Uterus (tissue), 4 donors: ENCODE measurements at places on chromosomes 5 and 9.

- no peak for DNase-seq
These were observed 27.9 kb downstream of the NANS start for GRCh38 chr9:98084396-98084795.

GRCh38 chr9:68749579-68750159 is 44.6 kb downstream of the PIP5K1B start:
- no peak for DNase-seq

DNA sequence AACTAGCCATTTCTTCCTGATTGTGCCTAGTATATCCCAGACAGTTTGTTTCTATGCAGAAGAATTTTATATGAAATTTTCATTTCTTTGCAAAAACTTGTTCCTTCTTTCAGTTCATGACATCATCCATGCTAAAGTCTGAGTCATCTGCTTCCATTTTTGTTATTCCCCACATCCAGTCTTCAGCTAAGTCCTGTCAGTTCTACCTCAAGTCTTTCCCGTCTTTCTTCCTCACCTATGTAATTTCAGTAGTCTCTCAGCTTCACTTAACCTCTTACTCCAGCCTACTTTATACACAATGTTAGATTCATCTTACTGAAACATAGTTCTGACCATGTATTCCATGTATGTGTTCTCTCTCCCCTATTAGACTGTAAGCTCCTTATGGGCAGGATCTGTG is 39.1 kb downstream of the G3BP1 start:
- no peak for DNase-seq

DNA sequence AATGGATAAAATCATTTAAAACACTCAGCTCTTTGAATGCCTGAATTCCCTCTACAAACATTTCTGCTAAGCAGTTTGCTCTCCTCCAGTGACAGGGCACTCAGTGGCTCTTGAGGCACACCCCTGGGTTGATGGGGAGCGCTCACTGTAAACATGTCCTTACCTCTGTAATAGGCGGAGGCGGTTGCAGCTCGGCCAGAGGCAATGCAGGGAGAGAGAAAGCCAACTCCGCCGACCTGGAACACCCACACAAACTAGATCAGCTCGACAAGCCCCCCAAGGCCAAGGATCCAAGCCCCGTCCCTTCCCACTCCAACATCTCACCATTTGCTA is 329 bp downstream of the CDC23 start:
- DNase-seq = no peak

DNA sequence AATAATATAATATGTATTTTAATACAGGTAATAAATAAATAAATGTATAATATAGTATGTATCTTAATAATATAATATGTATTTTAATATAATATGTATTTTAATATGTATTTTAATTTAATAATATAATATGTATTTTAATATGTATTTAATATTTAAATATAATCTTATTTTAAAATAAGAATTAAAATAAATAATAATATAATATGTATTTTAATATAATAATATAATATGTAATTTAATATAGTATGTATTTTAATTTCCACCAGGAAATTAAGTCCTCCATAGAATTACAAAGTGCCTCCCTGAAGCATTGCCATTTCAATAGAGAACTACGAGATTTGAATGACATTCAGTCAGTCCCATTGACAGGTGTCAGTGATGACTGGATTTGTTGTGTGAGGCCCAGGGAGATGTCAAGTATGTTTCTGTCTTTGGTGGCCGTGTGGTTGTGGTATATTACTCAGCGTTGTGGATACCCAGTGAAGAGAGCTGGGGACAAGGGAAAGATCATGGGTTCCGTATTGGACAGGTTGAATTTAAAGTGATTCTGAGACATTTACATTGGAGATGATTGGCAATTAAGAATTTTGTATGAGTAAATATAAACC is 14.2 kb upstream of the C5orf46 start:
- no peak for DNase-seq

- DNase-seq = no peak
These were observed 238.4 kb downstream of the NR2F1-AS1 start for GRCh38 chr5:93342563-93343061.

GRCh38 chr5:127838661-127839060 is 135.5 kb downstream of the CCDC192 start:
- DNase-seq = no peak

DNA sequence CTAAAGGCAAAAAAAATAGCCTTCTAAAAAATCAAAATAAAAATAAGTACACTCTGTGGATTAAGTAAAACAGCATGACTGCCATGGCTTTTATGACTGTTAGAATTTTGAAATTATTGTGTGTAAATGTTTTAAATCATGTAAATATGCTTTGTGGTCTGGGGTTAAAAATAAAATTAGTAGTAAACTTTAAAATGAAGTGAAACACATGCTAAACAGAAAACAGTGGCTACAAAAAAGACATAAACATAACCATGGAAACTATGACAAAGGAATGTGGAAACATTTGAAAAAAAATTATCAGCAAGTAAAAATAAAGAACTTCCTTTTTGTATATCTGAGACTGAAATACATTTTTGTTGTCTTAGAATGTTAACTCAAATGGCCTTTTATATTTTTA is 134.5 kb upstream of the SPEF2 start:
- no peak for DNase-seq

DNA sequence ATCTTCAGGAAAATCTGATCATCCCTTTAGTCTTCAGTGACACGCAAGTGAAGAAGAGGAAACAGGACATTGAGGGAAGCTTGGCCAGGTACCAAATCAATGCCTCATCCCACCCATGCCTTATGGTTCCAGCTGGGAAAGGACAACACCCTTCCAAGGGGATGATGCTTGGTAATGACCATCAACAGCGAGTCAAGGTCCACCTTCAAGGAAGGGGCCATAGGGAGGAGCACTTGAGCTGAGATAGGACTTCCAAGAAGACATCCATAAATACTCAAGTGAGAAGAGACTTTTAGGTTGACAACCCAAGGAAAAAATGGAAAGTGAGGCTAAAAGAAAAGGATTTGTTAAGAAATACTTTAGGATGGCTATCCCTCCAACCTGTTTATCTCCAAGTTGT is 27.1 kb upstream of the GAS1 start:
- DNase-seq = no peak

DNA sequence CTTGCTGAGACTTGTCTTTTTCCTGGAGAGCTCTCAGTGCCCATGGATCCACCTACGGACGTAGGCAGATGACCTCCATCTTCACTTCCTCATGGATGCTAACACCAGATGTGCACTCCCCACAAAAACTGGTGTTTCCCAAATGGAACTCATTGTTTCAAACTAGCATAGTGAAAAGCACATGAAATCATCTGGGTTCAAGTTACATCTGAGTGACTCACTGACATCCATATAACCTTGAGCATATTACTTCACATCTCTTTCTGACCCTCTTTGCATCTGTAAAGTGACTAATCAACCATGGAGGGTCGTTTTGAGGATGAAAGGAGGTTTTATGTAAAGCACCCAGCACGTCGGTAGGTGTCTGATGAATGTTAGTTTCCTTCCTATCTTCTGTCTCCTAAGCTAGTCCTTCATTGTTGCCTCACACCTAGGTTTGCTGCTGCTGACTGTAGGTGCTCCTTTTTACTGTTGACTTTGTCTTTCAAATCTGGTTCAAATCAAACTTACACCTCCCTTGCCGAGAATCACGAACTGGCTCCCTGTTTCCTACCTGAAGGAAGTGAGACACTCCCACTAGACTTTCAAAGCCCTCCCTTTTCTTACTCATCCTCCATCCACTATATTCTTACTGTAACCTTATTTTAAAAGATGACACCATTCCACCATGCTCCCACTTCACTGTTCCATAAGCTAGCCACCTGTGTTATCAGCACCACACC is 10.3 kb downstream of the OCLN start:
- no peak for DNase-seq

DNA sequence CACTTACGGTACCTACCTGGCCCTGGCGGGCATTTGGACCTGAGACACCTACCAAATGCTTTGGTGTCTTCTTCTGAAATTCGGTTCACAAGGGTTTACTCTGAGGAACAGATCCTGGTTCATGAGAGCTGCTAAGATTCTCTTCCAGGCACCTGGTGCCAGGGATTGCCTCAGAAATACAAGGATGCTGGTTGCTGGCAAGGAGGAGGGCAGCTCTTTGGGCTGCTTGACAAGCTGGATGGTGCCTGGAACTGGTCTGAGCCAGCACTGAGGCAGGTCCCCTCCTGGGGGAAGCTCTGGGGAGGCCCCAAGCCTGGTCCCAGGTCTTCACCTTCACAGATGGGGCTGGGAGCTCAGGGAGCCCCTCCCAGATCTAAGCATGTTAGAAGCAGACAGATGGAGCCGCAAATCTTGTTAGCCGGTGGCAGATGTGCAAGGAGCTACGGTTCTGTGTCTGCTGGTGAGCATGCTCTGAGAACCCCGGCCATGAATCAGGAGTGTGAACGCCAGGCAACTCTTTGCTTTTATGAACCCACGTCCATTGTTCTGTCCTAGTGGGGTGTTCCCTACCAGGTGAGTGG is 16.3 kb downstream of the FABP6 start:
- no peak for DNase-seq

DNA sequence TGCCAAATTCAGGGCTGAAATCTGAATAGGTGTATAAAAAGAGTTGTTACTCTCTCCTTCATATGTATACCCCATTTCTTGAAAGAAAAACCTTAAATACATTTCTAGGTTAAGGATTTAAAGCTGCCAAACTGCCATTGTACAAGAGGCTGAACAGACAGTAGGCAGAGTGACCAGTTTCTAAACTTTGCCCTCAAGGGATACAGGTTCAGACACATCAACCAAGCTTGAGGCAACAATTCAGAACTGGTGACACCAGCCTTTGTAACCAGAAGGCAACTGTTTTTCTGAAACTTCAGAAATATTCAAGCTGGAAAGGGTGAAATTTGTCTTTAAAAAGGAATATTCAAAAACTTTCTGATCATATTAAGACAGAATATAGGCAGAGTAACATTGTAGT is 47.5 kb downstream of the FAM114A2 start:
- DNase-seq = no peak

DNA sequence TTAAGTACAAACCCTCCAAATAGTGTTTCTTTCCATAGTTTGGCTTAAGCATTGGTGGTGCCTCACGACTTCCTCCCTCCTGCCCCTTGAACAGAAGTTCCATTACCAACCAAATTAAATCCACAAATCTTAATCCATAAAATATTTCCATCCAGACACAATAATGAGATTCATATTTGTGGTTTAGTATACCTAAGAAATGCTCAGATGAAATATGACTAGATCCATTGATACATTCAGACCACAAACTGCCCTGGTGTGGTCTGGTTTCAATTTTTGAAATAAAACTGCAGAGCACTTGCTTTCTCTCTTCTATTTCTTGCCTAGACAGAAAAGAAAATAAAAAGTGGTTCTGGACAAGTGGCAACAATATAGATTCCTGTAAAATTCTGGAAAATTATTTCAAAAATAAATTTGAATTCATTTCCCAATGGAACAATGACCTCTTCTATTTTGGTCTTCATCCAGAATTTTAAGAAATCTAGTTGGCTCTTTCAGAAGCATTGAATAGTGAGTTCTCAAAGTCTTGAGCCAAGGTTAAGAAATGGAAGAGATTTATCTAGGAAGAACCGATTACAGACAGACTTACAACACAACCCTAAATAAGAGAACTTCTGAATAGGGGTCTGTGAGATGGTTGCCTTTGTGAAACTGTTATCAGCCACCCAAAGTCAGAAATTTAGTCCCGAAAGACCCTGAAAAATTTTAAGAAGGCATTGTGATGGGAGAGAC is 14.0 kb downstream of the TNC start:
- DNase-seq = no peak

DNA sequence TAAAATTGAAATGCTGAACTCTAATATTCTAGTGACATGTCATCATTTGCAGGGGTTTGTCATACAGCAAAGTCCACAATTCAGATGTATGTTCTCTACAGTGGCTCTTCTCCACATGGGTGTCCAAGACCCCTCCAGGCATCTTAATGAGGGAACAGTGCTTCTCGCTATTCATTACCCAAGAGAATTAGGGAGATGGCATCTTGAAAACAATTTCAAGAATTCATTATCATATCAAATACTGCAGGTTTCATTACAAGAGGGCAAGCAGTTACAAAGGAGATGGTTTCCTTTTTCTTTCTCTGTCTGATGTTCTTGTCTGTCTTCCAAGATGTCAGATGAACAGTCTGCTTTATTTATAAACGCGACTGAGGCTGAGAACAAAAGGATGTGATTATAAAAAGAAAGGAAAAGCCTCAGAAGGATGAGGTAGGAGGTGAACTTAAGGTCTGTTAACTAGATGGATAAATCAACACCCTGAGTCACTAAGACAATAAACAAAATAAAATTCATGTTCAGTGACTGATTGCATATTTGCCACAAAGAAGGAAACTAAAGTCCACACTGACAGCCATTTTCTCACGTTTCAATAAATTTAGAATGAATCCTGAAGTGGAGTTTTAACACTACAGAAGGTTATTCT is 326.7 kb upstream of the EFNA5 start:
- no peak for DNase-seq

DNA sequence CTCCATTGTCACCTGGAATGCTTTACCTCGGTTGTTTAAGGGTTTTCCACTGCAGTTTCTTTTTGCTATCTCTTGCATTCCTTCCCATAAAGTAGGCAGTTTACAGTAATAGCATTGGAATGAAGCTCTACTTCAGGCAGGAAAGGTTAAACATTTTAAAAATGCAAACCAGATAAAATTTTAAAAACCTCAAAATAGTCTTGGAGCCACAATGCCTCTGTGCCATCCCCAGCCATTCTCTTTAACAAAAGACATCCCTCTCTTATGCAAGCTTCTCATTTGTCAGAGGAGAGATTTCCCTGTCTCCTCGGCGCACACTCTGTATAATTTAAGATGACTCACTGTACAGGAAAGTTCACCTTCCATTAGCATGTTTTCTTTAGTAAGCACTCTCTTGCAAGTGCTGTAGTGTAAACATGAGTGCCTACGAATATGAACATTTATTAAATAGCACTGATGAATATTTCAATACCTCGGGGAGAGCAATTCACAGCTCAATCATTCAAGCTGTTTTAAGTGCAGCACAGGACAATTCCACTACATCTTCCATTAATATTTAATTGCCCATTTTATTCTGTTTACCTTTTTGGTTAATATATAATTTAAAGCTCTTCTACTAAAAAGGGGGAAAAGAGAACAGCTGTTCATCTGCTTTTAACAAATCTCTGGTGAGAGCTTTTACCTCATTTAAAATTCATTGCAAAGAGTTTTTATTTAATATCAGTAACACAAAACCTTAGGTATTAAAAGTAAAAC is 343.6 kb downstream of the SPATA31D1 start:
- no peak for DNase-seq

- no peak for DNase-seq
These were observed 214.8 kb upstream of the PIK3R1 start for GRCh38 chr5:68000805-68001204.

- DNase-seq = no peak
These were observed at the start of gene PAEP for GRCh38 chr9:135561391-135562234. TSS of gene PAEP (plus strand) at chr9:135561756.

GRCh38 chr5:122304471-122305215 is 7.4 kb upstream of the SNCAIP start:
- no peak for DNase-seq

GRCh38 chr5:53667621-53668020 is 107.2 kb downstream of the NDUFS4 start:
- no peak for DNase-seq
